Amniotic epithelial cell (primary cell): ENCODE measurements at places on chromosomes 12 and 14.

- DNase-seq: no peak
Measured at GRCh38 chr12:131897276-131897675, 2.9 kb downstream of the ULK1 start.

DNA sequence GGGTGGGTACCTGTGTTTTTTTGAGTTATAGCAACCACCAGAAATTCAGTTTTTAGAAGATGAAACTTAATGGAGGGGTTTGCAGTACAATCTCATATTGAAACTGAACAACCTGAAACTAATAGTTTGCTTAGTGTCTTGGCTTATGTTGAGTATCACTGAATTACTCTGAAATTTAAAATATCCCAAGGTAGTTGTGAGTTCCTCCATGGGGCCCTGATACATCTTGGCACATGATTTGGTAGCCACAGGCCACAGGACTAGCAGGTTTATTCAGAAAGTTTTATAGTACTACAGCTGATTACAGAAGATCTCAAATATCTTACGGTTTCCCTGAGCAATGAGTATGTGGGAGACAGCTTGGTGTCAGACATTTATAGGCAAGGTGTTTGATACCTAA, 10.4 kb downstream of the PTGES3 start:
- no peak for DNase-seq

DNA sequence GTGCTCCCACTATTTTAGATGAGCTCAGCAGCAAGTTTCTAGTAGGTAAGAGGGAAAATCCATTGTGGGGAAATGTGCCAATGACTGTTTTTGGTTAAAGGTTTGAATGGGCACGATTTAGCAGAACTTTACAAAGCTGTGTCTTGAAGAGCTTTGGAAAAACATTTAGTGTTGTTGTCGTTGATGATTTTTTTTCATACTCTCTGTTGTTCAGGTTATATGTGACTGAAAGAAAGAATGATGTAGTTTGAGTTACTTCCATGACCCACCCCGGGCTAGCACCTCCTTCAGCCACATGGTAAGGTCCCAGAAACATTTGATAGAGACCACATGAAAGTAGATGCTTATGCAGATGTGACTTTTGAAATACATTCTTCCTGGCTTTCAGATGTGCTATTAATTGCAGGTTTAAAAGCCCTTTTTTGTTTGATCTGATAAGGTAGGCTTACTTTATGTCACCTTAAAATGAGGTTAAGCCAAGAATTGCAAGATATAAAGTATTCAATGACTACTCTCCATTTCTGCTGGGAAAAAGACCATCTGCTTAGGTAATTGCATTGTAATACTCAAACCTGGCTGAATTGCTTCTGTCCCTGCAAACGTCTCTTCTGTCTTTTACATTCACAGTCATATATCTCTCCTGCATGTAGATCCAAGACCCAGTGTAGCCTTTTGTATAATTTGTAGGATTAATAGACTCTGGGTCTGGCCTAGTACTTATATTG, 250.6 kb downstream of the RGS6 start:
- no peak for DNase-seq

GRCh38 chr12:2844786-2845185, 10.0 kb upstream of the NRIP2 start:
- DNase-seq: peak; percentile 10

- DNase-seq: no peak
Measured at GRCh38 chr12:1984759-1985158, 19.5 kb downstream of the DCP1B start.

GRCh38 chr14:74510223-74510931, 16.8 kb downstream of the ISCA2 start:
- DNase-seq: peak; percentile 53

- DNase-seq: no peak
Measured at GRCh38 chr12:49646871-49647654, 23.7 kb downstream of the PRPF40B start.

DNA sequence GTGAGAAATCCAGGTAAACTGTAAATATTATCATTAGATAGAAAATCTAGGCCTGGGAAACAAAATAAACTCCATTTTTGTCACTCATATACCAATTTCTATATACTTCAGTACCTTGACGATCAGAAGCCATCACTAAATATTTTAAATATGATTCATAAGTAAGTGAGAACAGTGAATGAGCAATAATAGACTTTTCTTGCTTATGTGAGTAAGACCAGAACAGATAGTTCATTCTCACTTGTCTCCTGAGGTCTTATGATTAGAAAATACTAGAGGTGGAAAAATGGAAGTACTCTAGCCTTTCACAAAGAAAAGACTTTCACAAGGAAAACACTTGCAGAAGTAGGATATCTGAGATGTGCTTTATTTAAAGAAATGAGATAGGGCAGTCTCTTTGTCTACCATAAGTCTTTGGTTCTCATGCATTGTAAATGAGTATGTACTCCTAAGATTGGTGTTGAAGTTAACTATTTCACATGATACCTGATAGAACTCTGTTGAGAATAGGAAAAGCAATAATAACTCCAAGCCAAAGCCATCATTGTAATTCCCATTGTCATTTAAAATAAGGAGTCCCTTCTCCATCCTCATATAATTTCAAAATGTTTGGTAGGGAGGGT, 10.1 kb upstream of the SMCO3 start:
- peak; percentile 57 for DNase-seq
